ENCODE measurements at places on chromosomes 1 and 21.

DNA sequence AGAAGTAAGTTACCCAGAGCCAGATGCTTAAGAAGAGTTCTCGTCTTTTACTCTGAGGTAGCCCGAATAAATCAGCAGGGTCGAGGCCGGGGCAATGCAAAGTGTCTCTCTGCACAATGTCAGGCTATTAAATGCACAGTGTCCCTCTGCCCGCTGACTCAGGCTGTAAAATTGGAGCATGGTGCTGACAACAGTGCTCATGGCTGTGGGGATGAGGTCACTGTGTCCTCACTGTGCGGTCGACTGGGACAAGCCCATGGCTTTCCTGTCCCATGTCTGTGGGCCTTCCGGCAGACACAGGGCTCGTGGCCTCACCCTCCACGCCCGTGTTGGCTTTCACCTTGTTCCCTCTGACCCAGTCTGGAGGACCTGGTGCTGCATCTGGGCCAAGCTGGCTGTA, 14.6 kb upstream of the SLC2A1 start:
- no peak for DNase-seq

DNA sequence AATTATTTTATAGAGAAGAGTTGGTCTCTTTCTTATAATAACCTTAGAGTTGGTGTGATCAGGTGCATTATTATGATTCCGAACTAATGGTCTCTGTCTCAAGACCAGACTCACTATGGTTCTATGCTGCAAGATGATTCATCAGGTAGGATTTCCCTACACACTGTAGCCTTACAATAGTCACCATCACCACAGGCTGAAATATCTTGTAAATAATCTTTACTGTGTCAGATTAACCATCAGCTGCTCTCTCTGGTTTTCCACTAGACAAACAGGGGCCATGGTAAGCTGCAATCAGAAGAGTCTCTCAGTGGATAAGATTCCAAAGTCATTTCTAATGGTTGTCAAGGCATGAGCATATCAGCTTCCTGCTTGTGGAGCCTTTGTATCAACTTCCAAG, 4.4 kb upstream of the GBP4 start:
- no peak for DNase-seq

- DNase-seq = no peak
Measured at GRCh38 chr1:179313004-179313403, 19.4 kb downstream of the SOAT1 start.

DNA sequence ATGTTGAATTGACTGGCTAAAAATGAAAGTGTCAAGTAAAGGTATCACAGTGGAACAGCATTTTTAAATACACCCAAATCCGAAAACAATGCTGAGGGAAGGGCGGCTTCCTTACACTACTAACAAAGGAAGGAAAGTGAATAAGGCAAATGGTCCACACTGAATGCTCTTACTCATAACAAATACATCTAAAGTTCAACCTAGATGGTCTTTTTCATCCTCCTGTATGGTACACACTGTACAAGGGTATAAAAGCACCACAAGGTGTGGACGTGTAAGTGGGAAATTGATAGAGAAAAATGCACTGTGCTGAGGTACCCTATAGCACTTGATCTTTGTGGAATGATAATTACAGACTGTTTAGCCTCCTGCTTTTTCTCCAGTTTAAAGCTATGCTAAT, 7.1 kb upstream of the PALMD start:
- no peak for DNase-seq

DNA sequence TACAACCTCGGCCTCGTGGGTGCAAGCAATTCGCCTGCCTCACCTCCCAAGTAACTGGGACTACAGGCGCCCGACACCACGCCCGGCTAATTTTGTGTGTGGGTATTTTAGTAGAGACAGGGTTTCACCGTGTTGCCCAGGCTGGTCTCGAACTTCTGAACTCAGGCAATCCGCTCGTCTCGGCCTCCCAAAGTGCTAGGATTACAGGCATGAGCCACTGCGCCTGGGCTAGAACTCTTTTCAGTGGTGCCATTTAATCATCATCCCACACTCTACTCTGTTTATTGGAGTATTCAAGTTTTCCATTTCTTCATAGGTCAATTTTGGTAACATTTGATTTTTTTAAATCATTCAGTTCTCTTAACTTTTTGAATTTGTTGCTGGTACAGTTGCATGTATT, 101.3 kb downstream of the DHRS3 start:
- DNase-seq = no peak

- DNase-seq = peak; percentile 56
Measured at GRCh38 chr1:187626056-187626455, 797.3 kb downstream of the PLA2G4A start.

DNA sequence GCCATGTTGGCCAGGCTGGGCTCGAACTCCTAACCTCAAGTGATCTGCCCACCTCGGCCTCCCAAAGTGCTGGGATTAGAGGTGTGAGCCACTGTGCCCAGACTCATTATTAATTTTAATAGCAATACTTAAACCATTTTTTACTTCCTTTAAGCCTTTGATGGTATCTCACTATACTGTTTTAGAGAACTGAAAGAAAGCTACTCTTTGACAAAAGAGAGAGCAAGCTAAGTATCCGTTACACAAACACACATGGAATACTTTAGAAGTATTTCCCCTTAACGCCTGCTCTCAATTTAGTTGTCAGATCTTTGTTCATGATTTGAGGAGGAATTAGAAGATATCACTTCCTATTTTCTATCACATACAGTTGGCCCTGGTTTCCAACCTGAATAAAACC, 189.4 kb downstream of the COP1 start:
- DNase-seq = no peak

DNA sequence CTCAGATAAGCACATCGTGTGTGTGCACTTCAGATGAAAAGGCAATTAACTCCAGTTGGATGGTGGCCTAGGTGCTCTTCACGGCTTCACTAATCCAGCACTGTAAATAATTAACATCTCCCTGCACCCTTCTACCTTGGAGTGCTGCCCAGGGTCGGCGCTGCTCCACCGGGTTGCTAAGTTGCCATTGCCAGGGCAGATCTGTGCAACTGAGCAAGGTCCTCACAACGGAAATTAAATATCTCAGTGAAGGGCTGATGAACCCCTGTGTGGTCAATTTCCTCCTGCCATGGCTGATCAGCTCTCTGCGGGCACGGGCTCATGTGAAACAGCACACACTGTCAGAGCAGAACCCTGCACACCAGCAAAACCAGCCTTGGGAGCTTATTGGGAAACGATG, 63.2 kb downstream of the SYDE2 start:
- DNase-seq = peak; percentile 73

DNA sequence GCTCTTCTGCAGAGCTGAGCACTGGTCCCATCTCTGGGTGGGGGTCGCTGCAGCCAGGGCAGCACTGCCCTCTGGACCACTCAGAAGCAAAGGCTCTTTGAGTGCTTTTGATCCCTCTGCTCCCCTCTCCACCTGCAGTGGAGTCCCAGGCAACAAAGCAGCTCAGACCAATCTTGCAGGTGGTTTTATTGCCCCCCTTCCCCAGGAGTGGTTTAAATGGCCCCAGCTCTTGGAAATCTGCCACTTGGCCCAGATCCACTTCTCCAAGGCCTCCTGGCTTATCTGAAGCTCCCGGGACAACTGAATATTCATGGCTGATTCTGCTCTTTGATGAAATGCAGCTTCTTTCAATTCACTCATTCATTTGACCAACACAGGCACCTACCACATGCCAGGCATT, 2.7 kb downstream of the STUM start:
- DNase-seq = no peak

DNA sequence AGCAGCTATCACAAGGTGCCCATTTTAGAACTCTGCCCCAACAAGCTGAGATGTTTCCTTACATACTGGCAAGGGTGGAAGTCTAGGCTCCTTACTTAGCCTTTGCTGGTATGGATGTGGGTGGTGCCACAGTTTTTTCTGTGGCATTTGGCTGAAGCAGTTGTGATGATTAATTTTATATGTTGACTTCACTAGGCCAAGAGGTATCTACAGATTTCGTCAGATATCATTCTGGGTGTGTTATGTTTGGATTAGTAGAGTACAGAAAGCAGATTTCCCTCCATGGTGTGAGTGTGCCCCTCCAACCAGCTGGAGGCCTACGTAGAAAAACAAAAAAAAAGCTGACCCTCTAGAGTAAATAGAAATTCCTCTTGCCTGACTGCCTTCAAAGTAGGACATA, 317.0 kb downstream of the BARHL2 start:
- no peak for DNase-seq

GRCh38 chr21:39022466-39022862, 160.8 kb downstream of the PSMG1 start:
- no peak for DNase-seq

DNA sequence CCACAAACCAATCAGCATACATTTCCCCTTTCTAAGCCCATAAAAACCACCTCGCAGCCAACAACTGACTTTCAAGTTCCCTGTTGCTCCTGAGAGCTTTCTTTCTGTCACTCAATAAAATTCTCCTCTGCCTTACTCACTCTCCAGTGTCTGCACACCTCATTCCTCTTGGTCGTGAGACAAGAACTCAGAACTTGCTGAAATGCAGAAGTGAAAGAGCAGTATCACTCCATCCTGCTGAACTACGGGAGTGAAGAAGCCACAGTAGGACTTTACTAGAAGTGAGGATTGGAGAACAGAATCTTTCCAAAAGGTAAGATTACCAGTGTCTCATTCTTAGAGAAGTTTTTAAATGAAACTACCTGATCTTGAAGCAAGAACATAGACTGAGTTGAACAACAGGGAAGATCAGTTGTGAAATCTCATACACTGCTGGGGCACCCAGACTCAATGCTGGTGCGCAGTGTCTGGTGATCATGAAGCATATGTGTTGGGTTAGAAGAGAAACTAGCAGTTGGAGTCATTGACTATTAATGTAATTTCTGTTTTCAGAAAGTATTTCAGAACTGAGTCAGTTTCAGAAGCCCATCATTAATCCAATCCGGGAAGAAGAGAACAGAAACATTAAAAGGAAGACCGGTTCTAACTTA, 726.9 kb upstream of the TMPRSS15 start:
- DNase-seq = no peak

DNA sequence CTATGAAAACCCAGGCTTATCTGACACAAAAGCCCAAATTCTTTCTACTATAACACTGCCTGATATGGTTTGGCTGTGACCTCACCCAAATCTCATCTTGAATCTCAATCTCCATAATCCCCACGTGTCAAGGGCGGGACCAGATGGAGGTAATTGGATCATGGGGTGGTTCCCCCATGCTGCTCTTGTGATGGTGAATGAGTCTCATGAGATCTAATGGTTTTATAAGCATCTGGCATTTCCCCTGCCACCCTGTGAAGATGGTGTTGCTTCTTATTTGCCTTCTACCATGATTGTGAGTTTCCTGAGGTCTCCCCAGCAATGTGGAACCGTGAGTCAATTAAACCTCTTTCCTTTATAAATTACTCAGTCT, 123.3 kb upstream of the USP24 start:
- DNase-seq = no peak

DNA sequence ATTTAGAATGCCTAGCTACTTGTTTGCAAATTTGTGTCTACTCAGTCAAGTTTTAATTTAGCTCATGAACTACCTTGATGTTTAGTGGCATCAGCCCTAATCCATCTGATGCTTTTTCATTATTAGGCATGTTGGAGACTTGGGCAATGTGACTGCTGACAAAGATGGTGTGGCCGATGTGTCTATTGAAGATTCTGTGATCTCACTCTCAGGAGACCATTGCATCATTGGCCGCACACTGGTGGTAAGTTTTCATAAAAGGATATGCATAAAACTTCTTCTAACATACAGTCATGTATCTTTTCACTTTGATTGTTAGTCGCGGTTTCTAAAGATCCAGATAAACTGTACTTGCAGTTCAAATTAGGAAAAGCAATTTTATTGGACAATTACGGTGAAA, 7.6 kb downstream of the SOD1 start:
- no peak for DNase-seq

DNA sequence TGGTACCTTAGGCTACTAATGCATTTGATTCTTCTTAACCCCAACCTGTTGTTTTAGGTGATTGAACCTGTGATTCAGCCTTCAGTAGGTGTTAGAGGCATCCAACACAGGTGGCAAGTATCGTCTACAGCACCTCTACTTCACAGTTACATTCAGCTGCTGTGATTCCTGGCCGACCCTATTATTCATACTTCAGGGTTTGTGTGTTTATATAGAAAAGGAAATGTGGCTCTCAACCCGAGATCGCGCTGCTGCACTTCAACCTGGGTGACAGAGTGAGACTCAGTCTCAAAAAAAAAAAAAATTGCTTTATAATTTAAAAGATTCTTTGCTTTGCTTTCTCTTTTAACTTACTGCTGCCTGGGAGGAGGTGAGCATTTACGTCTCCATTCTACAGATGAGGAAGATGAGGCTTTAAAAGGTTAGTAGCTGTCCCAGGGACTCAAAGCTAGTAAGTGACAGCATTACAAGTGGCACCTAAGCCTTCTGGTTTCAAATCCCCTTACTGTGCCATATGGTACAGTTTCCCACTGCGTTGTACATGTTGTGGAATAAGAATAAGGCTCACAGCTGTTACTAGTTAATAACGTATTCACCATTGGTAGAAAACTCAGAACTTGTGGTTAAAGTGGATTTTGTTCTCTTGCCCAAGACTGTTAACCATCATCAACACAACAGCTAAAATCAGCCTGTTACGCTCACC, 9.9 kb upstream of the GPR25 start:
- no peak for DNase-seq

DNA sequence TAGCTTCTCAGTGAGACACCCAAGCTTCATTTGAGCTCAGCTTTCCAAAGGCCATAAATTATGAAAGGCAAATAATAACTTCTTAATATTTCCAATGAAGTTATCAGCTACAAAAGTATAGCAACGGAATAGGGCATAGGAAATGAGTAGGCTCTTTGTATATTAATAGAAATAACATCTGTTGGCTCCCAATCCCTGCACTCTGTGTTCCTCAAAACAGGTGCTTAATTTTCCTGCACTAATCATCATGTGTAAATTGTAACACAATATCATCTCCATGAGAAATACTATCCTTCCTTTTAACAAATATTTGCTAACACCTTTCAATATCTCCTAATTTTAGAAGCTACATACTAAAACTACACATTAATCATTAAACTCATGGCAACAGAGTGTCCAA, 19.2 kb upstream of the IFI44L start:
- DNase-seq = no peak

DNA sequence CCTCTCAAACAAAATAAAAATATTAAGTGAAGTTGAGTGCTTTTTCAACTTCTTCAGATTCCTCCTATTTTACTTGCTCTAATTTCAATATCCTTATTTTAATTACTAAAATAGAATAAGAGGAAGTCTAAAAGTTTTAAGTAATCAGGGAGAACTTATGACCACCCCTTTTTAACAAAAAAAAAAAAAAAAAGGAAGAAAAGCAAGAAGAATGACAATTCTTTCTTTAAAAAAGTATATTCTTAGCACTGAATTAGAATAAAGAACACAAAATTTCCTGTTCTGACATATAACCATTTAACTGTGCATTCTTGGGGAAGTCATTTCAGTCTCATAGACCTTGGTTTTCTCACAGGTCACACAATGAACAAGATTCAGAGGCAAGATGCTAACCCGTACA, 46.8 kb downstream of the SAMSN1 start:
- DNase-seq = no peak

GRCh38 chr1:111553196-111553595, 49.8 kb upstream of the ADORA3 start:
- no peak for DNase-seq

- DNase-seq = no peak
Measured at GRCh38 chr1:18725231-18725895, 94.7 kb downstream of the PAX7 start.

- DNase-seq = peak; percentile 31
Measured at GRCh38 chr1:11434501-11434900, 44.5 kb upstream of the DISP3 start.

Measured in NCI-H146 (cell line).